ENCODE measurements at places on chromosomes 3 and 15.

- no peak for DNase-seq
Measured at GRCh38 chr15:91491101-91491950, 362.2 kb upstream of the SLCO3A1 start.

DNA sequence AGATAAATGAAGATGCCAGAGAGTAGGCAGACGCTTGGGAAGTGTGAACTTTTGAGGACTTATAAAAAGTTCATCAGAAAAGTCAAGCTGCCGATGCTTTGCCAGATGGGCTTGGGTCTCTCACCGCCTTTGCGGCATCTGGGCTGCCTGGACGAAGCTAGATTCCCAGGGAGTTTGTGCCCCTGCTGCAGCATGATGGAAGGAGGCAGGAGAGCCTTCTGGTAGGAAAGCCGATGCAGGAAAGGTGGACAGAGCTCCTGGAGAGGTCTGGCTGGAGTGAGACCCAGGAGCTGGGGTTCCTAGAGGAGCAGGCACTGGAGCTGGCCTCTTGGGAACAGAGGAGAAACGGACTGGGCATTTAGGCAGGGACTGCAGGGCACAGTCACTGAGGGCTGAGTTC is 51.9 kb upstream of the ATP2B2 start:
- DNase-seq, result no peak

DNA sequence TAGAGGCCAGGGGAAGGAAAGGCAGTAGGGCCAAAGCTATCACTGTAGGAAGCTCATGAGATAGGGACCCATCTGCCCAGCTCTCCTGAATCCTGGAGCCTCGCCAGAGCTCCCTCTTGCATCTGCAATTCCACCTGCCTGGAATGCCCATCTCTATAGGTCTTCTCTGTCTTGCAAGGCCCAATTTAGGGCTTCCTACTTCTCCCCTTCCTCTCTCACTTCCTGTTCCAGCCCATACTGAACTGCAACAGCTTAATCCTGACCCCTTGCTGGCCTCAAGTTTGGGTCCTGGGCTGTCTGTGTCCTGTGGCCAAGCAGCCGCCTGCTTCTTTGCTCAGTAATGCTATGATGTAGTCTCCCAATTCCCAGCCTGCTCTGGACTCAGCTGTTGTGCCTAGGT is 3.6 kb upstream of the PTPN23 start:
- DNase-seq, result no peak

DNA sequence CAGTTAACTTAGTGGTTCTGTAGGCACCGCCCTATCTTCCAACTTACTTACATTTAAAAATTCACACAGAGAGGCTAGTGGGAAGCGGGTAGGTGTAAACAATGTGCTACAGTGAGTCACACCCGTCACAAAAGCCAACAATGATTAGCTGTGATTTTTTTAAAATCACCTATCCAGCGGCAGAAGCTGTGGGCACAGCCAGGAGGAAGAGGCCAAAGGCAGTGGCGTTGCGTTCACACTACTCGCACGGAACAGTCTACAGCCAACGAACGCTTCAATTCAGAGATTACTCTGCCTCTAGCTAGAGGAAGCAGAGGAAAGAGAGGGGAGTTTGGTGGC is 2.5 kb upstream of the NLGN1 start:
- peak; percentile 3 for DNase-seq

DNA sequence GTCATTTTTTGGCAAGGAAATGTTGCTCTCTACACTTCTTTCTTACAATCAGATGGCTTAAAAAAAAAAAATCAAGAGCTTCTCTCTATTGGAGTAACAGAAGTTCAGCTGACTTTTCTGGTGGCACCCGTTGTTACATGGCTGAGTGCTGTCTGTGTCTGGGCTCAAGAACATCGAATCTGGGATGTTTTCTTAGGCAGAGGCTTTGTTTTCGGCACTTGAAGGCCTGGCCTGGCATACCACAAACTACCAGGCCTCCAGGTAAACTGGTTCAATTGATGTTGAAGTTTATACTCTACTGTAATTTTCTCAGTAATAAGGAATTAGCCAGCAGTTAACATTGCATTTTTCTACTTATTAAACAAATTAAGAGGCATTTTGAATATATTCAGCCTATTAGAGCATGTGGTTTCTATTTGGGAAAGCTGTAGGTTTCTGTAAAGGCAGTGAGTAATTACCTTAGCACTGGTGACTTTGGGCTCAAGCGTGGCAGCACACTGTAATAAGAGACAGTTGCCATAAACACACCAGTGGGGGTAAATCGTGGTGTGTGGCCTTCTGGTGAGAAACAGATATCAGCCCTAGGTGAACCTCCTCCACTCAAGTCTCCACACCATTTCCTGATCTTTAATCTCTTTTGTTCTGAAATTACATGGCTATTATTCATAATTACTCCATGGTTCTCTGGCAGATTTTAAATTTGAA is 544.7 kb downstream of the MECOM start:
- DNase-seq, result no peak

DNA sequence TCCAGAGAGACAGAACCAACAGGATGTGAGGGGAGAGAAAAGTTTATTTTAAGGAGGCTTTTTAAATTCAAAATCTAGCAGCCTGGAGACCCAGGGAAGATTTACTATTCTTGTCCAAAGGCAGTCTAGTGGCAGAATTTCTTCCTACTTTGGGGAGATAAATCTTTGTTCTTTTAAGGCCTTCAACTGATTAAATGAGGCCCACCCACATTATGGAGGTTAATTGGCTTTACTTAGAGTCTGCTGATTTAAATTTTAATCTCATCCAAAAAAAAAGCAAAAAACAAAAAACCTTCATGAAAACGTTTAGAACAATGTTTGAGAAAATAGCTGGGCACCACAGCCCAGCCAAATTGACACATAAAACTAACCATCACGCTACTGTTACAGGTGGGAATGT is 41.3 kb downstream of the TMOD3 start:
- no peak for DNase-seq

Data from AG09319 (cell line).